CD8-positive, alpha-beta memory T cell (primary cell): ENCODE measurements at places on chromosomes 5 and 9. TPM values are rescaled to one million over a fixed set of nuclear protein-coding genes. Genes with fewer than 3 reads are reported as not detected.

DNA sequence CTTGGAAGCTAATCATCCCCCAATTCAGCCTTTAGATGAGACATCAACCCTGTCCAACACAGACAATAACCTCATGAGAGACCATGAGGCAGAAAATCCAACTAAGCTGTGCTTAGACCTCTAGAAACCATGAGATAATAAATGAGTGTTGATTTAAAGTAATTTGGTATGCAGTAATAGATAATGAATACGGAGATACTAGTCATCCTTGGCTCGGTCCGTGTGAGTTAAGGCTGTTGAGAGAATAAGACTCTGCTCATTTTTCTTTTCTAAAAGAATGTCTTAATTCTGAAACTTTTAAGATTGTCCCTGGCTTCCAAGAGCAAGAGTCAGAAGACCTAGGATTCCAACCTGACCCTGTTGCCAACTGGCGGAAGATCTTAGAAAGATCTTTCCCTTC is 6.1 kb downstream of the TNC start:
- no peaks in the 10 kb centered on the region for H3K4me1 ChIP-seq
- DNase-seq = no peak
- no peak overlapping the region for H3K27ac ChIP-seq

GRCh38 chr9:89464300-89464901 is 33.5 kb downstream of the SEMA4D start:
- peak overlapping the region; percentile 36 for H3K27ac ChIP-seq
- H3K27me3 ChIP-seq = no peaks in the 10 kb centered on the region

- H3K4me3 ChIP-seq = no peak overlapping the region
- H3K27me3 ChIP-seq = no peaks in the 10 kb centered on the region
- no peak for DNase-seq
- no peak overlapping the region for H3K27ac ChIP-seq
- H3K4me1 ChIP-seq = no peaks in the 10 kb centered on the region
Observed at GRCh38 chr9:27212191-27212590, 84.8 kb downstream of the EQTN start.

GRCh38 chr5:150412319-150413175 is at the start of gene CD74:
CD74 (minus strand) TSS chr5:150412910; CDS start chr5:150412749, 161 bp downstream.
- peak within 1 kb of the TSS; percentile 96 for H3K27ac ChIP-seq
- peak; percentile 94 for DNase-seq
- peaks cover 5% of the 10 kb centered on the region for H3K36me3 ChIP-seq
- peak within 1 kb of the TSS; percentile 96 for H3K4me3 ChIP-seq
- no peaks in the 10 kb centered on the region for H3K27me3 ChIP-seq

CERT1 gene
- total RNA-seq = 35.4 TPM

TMEM252 gene
- not detected for total RNA-seq

SPATA31C1 gene
- not detected for total RNA-seq
